ENCODE measurements at places on chromosomes 12 and 14.
A peak's percentile ranks its signal among the peaks of the same experiment; 100 is the strongest.

DNA sequence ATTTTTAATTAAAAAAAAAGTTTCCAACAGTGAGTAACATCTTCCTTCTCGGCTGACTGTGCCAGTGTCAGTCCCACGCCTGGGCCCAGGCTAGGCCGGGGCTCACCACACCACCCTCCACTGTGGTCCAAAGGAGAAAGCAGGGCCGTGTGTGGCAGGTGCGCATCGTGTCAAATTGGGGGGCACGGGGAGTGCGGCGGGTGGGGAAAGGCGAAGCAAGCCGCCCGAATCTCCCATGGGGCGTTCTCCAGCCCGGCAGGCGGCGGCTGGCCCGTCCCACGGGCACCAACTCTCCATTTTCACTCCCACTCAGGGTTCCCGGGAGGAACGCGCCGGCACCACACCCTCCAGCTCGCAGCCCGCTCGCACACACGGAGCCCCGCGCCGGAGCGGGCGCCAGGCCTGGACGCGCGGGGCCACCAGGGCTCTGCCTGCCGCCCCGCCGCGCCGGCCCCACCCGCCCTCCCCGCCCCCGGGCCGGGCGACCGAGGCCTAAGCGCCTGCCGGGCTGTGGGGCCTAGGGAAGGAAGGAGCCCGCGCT is 604 bp downstream of the EEA1 start:
- peak; percentile 49 for DNase-seq

DNA sequence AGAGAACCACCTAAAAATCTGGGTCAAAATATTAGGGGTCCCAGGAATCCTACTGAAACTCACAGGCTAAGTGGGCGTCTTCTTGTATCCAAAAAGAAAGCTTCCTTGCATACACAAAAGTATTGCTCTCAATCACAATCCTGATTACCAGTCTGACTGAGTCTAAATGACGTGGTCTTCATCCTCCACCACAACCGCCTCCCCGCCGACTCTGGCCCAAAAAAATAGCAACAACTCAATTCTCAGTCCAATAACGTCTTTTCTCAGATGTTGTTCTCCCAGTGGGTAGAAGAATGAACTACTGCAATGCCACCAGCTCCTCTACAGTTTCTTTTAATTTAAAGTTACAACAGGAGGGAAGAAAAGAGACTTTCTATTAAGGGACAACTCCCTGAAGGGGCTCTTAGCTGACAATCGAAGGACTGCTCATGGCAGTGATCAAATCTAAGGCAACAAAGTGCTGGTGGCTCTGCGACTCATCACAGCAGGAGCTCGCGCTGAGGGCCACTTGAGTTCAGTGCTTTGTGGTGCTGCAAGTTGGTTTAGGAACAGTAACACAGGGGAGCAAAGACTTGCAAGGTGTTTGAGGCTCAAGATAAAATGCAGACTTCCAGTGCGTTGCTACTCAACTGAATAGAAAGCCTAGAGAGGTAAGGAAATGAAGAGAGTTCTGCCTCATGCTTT is 394.1 kb downstream of the BCAT1 start:
- no peak for DNase-seq

DNA sequence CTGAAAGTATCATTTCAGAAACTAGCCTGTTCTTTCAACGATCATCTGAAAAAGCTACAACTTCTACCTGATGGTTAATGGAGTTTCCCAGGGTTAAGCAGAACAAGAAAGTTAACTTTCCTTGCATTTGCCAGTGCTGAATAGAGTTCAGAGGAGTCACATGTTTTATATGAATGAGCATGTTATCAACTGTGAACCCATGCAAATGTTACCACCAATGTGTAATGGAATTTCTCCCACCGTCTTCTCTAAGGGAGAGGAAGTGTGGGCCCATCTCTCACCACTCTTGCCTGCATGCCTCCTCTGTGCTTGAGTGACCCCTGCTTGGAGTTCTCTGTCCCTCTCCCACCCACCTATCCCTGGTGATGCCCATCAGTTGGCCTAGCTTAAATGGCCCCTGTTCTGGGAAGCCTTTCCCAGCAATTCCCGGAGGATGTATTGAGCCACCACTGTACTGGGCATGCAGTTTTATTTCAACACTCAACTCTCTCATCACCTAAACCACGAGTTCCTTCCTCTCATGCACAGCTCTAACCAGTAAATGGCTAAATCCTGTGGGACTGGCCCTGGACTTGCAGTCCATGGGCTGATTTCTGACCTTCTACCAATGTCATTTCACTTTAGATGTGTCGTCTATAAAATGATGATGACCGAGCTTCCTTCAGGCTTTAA is 159.8 kb downstream of the RPAP3 start:
- DNase-seq = no peak

DNA sequence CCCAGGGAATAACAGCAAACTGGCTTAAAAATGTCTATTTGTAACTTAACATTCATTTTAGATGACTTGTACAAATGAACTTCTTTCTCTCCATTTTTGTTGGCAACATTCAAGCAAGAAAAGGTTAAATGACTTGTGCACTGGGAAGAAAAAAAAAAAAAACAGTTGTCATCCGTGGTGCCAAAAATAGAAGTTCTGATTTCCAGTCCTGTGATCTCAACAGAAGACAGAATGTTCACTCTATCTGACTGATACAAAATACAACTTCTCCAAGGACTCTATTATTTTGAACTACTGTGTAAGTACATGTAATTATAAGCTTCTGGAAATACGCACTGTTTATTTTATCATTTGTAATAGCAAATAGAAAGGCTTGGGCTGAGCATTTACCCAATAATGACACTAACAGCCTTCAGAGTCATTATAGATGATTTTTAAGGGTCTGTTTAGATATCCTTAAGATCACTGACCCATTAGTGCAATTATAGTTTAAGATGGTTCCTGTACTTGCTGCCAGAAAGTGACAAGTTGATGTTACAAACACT is 59.9 kb downstream of the LIN7A start:
- no peak for DNase-seq

- no peak for DNase-seq
These were observed 30.3 kb upstream of the INSM2 start for GRCh38 chr14:35503646-35504045.

DNA sequence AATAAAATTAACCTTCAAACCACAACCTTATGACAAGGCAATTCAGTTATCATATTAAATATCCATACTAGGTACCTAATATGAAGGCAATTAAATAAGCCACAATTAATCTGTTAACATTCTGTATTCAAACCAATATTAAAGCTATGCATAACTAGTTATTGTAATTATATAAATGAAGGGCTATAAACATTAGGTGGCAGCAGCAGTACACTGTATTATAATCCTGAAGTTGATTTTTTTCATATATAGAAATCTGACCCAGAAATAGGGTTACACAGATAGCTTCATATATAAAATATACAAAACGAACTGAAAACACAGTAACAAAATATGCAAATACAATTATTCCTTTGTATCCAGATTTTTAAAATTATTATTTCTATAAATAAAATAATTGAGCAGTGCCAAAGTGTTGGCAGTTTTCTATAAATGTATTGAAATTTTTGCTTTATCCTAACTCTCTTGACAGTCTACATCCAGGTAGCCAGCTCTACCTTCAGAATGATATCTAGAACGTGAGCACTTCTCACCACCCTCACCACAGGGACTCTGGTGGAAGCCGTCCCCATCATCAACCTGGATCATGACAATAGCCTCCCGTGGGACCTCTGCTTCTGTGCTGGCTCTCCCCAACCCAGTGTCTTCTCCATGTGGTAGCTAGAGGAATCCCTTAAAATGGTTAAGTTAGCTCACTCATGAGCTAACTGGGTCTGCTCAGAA is 136.2 kb downstream of the MED13L start:
- DNase-seq = no peak

DNA sequence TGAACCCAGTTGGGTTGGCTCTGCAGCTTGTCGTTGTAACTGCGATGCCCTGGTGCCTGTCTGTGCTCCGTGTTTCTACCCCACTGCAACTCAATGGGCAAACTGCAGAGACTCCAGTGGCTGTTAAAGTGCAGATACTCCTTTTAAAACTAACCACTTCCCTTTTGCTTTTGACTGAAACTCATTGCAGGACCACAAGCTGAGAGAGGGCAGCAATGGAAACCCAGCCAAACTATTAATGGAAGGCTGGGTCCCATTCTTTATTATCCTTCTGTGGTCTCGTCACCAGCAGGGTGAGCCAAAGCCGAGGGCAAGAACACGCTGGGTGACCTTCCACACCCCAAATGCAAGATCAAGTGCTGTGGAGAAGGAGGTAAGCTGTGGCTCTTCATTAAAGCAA is 910.4 kb downstream of the VRK1 start:
- no peak for DNase-seq

- DNase-seq = no peak
These were observed 46.0 kb downstream of the ARID2 start for GRCh38 chr12:45775465-45775864.

DNA sequence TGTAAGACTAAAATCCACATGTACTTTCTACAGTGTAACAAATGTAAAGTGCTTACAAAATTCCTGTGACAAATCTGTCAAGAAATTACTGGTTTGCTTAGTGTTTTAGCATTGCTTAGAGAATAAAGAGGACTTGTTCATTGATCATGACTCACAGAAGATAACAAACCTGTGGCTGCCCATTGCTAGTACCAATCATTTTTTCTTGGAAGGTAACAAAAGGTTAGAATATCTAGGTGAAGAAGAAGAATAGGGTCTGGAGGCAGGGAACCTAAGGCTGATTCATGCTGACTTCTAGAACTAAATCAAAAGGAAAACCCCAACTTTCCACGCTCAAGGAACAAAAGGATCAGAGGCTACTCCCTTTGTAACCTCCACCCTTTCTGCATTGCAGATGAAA is 232.7 kb upstream of the ABCD2 start:
- no peak for DNase-seq

DNA sequence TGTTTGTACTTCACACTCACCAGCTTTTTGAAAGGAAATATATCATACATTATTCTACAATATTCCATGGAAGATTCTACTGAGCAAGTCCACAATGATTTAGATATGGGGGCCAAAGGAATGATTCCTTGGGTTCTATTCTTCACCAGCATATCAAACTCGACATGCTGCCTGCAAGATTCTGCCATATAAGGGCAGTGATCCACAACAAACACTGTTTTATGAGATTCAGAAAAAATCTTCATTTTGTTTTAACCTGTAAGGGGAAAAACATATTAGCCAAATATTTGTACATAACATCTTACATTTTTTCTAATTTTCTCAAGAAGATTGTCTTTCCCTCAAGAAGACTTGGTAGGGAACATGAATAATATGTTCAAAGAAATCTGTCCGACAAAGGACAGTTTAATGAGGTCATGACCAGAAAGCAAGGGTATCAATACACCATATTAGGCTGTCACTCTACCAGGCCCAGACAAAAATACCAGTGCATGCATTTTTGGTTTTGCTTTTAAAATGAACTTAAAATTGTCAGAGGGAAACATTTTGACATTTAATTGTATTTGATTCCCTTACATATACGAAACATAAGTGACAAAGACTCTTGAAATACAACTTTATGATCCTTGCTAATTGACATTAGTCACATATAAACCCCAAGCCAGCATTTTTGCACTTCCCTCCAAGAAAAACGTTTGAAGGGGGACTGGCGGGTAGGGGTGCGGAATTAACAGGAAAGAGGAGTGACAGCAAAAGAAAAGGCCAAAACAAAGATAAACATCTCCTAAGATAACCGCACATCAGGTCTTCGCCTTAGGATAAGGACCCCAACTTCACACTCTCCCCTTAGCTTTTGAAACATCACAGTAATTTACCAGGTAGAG is 980 bp downstream of the INTS13 start:
- DNase-seq = no peak

GRCh38 chr12:66240096-66240820 is 51.2 kb downstream of the IRAK3 start:
- DNase-seq = no peak

- peak; percentile 88 for DNase-seq
These were observed at the start of gene CACNB3 for GRCh38 chr12:48817873-48818830. Gene CACNB3 (plus strand): TSS chr12:48818496. CDS start chr12:48818930, 434 bp downstream.

DNA sequence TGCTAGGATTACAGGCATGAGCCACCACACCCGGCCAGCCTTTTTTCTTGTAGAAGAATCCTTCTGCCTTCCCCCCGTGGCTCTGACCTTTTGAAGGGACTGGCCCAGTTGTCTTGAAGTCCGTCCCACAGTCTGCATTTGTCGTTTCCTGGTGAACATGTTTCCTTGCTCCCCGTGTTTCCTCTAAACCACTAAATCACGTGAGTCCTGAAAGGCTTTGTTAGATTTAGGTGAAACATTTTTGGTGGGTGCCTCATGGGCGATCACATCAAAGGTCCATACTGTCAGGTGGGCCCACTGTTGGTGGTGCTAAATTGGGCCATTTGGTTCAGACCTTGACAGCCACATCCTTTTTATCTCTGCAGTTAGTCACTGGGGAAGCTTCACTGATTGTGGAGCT is 26.3 kb downstream of the MLXIP start:
- no peak for DNase-seq

DNA sequence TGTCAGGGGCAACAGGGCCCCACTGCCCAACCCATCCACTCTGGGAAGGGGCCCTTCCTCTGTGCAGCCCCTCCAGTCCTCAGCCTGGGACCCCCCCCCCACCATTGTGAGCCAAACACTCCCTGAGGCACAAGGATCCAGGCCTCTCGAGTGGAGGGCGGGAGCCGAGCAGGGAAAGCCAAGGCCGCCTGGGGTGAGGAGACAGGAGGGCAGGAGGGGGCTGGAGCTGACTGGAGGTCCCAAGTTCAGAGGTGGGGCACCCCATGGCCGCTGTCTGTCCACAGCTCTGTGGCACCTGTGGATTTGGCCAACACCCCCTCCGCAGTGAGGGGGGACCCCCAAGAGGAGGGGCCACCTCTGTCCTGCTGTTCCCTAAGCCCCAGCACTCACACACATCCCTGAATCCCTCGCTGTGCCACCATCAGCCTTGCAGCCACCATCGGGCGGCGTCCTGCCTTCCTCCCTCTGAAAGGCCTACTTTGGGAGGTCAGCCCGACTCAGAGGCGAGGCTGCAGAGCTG is 25.4 kb upstream of the C14orf180 start:
- peak; percentile 38 for DNase-seq

GRCh38 chr12:79558924-79559469 is 131.8 kb downstream of the PAWR start:
- no peak for DNase-seq

DNA sequence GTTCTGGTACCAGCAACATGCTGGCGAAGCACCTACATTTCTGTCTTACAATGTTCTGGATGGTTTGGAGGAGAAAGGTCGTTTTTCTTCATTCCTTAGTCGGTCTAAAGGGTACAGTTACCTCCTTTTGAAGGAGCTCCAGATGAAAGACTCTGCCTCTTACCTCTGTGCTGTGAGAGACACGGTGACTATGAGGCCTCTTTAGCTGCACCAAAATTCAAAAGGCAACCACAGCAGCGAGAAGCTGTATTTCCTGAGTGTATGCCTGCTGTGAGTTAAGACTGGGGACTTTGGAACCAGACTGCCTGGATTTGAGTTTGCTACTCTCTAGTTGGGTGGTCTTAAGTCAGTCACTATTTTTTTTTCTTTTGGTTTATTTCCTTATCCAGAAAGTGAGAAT is 8.7 kb upstream of the OR10G2 start:
- DNase-seq = no peak

DNA sequence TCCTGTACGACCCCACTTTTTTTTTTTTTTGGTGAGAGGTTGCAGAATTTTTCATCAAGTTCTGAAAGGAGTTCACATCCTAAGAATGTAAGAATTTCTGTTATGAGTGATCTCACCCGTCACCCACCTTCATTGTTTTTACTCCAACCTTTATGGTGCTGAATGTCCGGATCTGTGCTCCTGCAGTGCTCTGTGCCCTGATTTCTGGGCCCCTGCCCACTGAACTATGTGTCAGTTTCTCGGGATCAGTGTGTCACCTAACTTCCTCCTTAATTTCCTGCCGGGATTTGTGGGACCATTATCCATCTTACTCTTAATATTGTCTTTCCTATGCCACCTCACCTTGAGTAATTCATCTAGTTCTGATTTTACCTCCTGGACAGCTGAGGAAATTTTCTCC is 11.6 kb downstream of the RASSF8 start:
- DNase-seq = no peak

Data from mucosa of descending colon (tissue), 3 donors.